ENCODE measurements at places on chromosomes 13 and 19. TPM values are rescaled to one million over a fixed set of nuclear protein-coding genes. Genes with fewer than 3 reads are reported as not detected.

GRCh38 chr19:29499261-29499920 is 26.4 kb upstream of the VSTM2B start:
- no peak overlapping the region for H3K4me3 ChIP-seq
- H3K27me3 ChIP-seq, result no peaks in the 10 kb centered on the region

DNA sequence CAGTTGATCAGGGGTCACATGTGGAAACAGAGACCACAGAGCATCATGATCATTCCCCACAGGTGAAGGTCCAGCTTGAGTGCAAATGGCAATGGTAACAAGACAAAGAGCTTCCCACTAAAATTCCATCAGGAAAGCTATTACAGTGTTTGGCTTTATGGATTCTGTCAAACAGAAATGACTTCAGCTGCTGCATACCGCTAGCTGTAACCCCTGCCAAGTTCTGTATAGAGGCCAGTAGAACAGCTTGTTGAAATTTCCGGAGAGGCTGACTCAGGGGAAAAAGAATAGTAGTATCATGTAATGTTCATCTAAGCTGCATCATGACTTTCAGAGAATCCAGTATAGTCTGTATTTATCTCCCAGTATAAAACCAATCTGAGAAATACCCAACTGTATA is 1704.7 kb downstream of the SLITRK5 start:
- H3K4me1 ChIP-seq, result peaks cover 9% of the 10 kb centered on the region
- DNase-seq, result no peak
- H3K4me3 ChIP-seq, result no peak overlapping the region
- no peaks in the 10 kb centered on the region for H3K36me3 ChIP-seq
- H3K27me3 ChIP-seq, result no peaks in the 10 kb centered on the region

DNA sequence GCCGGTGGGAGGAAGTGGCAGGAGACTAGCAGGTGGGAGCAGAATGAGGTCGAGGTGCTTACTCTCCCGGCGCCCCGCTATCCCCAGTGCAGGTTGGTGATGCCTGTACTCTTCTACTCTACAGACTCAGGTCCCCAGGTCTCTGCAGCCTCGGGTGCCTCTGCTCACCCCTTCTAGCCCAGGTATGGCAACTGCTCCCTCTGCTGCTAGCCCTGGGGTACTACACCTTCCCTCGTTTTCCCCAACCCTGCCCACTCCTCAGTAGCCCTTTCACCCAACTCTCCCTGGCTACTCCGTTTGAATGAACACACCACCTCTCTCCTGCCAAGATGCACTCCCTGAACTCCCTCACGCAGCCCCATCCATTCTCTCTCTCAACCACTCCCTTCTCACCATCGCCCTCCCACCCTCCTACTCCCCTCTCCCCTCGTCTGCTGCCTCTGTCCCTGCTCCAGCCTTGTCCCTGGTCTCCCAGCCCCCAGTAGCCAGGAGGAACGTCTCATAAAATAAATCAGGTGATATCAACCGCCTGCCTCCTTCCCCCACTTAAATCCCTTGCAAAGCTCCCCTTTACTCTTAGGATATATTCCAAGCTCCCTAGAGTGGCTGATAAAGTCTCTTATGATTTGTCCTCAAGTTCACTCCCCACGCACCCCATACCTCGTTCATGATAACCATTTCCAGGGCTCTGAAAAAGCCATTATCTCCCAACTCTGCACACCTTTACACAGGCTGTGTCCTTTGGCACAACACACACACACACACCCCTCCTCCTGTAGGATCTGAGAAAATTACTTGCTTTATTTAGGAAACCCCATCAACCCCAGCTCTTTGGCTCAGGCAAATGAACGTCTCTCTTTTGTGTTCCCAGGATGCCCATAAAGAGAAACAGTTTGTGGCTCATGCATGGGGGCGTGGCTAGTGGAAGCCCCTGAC is 8.2 kb upstream of the MEIS3 start:
- no peak overlapping the region for H3K27ac ChIP-seq
- no peaks in the 10 kb centered on the region for H3K4me1 ChIP-seq
- no peaks in the 10 kb centered on the region for H3K27me3 ChIP-seq
- peak; percentile 47 for DNase-seq
- no peaks in the 10 kb centered on the region for H3K36me3 ChIP-seq

Gene PSPN
- 1.4 TPM for total RNA-seq

Gene ERICH4
- total RNA-seq, result not detected

Gene HNRNPL
- 125 TPM for total RNA-seq

DNA sequence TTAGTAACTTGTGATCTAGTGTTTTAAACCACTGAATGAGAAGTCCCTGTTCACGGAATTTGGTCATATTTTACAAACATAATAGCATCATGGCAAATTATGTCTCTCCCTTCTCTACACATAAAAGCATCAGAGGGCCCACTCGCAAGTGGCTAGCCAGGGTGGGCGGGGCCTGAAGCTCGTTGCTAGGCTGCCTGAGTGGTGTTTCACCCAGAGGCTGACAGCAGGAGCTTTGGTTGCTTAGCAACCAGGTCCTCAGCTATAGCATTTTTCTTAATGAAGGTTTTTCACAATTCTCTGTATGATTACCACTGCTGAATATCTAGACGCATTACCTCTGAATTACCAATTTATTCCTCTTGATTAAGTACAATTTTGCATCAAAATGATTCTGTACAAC is 126.5 kb downstream of the NALCN start:
- H3K36me3 ChIP-seq, result no peaks in the 10 kb centered on the region
- H3K27ac ChIP-seq, result no peak overlapping the region

DNA sequence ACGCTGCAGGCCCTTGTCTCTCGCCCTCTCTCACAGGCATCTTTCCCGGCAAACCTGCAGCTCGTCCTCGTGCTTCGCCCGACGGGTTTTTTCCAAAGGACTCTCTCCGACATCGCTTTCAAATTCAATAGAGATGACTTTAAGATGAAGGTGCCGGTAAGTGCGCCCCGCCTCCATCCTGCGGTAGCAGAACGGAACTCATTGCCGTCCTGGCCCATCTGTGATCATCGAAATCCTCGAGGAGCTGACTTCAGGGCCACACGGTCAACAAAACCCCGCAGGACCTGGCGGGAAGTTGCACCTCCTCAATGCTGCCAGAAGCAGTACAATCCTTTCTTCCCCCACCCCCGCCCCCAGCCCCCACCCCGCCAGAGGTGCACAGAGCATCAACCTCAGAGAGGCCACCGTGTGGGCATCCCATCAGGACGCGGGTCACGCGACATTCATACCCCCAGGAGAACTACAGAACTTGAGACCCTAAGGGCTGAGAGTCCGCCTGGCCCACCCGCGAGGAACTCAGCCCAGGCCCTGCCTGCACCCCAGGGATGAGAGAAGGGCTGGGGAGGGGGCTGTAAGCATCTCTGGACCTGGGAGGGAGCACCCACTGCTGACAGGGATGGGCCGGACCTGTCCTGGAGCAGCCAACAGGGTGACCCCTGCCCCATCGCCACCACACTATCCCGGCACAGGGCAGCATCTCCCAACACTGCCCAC is 44.9 kb upstream of the F7 start:
- no peak overlapping the region for H3K27ac ChIP-seq
- H3K36me3 ChIP-seq, result no peaks in the 10 kb centered on the region
- no peaks in the 10 kb centered on the region for H3K27me3 ChIP-seq
- DNase-seq, result peak; percentile 45

DNA sequence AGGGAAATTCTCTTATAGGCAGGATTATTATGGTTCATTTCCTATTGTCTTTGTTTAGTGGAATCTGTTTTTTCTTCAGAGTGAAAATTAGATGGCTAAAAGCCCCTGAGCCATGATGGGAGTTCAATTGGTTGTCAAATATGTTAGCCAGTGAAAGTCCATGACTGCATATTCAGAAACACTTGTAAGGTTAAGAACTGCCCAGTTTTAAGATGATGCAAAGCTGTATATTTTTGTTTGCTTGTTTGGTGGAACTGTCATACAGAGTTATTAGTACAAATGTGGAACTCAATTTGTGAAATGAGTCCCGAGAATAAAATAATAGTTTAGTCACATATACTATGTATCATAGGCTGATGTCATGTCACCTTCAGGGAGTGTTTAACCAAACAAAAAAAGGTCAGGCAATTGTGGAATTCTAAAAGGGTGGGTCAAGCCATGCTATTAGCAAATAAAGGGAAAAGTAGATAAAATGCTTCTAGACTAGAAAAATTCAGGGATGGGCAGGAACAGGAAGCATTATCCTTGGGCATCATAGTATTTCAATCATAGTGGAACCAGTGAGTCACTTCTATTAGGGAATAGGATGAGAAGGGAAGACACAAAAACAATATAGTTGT is 248.3 kb upstream of the SLITRK1 start:
- DNase-seq, result no peak
- no peaks in the 10 kb centered on the region for H3K36me3 ChIP-seq
- no peak overlapping the region for H3K4me3 ChIP-seq
- H3K27me3 ChIP-seq, result no peaks in the 10 kb centered on the region
- H3K27ac ChIP-seq, result no peak overlapping the region
- H3K4me1 ChIP-seq, result no peaks in the 10 kb centered on the region

Gene NUP58
- total RNA-seq, result 13.9 TPM

DNA sequence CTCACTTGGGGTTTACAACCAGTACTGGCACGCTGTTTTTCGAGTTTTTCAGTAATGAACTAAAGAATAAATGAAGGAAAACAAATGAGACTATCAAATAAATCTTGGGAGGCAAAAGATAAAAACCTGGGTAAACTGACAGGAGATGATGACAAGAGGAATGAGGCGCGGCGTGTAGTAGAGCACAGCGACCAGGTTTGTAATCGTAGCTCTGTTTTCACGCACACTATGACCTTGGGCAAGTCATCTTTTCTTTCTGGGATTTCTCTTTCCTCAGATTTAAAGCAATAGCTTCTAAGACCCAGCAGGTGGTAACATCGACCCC is 419 bp downstream of the MRPS31 start:
- peaks cover 13% of the 10 kb centered on the region for H3K4me1 ChIP-seq
- H3K4me3 ChIP-seq, result peak overlapping the region; percentile 77
- no peaks in the 10 kb centered on the region for H3K36me3 ChIP-seq
- no peak for DNase-seq
- peak overlapping the region; percentile 85 for H3K27ac ChIP-seq

GRCh38 chr13:39201180-39201579 is 162.9 kb downstream of the NHLRC3 start:
- H3K27ac ChIP-seq, result no peak overlapping the region
- no peaks in the 10 kb centered on the region for H3K36me3 ChIP-seq
- H3K27me3 ChIP-seq, result no peaks in the 10 kb centered on the region

DNA sequence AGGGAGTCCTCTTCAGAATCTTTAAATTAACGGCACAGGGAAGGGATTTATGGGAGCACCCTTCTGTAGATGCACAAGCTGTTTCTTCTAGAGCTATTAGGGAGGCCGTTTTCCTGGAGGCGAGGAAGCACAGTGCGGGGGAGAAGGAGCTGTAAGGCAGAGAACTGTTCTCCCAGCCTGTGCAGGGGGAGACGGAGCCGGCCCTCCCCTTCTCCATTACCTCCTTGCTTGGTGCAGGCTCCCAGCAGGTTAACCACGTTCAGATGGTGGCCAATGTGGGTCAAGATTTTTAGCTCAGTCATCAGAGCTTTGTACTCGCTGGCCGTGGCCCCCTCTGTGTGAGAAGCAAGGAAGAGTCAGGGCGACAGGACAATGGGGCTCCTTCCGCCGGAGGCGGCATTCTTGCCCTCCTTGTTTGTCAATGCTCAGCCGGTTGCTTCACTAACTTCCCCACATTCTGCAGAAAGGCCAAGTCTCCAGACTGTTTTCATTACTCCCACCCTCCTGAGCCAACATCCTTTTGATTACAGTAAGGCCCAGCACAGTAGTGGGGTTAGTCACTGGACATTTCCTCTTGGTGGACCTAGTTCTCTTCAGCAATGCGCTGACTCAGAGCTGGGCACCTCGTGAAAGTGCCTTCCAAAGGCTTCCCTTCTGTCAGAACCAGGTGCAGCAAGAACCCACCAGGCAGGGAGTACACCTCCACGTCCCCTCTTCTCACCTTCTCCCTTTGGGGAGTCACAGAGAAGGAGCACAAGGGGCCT is 165.4 kb downstream of the FLT1 start:
- H3K27me3 ChIP-seq, result no peaks in the 10 kb centered on the region
- H3K27ac ChIP-seq, result no peak overlapping the region
- H3K4me1 ChIP-seq, result no peaks in the 10 kb centered on the region
- H3K4me3 ChIP-seq, result no peak overlapping the region
- no peaks in the 10 kb centered on the region for H3K36me3 ChIP-seq
- DNase-seq, result no peak

Gene TUBA3C
- total RNA-seq, result not detected

DNA sequence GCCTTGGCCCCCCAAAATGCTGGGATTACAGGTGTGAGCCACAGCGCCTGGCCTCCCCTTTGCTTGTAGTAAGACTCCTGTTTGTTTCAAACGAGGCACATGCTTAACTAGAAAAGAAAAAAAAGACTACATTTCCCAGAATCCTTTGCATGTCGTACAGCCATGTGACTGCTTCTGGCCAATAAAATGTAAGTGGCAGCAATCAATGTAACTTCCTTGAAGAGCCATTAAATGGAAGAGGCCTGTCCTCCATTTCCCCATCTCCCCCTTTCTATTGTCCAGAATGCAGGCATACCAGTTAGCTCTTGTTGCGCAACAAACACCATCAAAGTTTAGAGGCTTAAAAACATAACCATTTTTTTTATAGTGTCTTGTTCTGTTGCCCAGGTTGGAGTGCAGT is 10.4 kb upstream of the GPR32 start:
- H3K36me3 ChIP-seq, result no peaks in the 10 kb centered on the region
- no peaks in the 10 kb centered on the region for H3K4me1 ChIP-seq
- H3K27me3 ChIP-seq, result no peaks in the 10 kb centered on the region
- no peak for DNase-seq
- no peak overlapping the region for H3K4me3 ChIP-seq

DNA sequence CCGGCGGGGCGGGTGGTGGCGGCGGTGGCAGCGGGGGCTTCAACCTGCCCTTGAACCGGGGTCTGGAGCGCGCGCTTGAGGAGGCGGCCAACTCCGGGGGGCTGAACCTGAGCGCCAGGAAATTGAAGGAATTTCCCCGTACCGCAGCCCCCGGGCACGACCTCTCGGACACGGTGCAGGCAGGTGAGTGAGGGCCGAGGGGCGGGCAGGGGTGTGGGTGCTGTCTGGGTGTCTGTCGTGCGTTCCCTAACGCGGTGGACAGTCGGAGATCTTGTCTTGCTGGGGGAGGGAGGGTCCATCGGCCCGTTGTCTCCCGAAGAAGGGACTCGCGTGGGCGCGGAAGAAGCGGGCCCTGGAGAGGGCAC is 533 bp downstream of the LRCH1 start:
- no peaks in the 10 kb centered on the region for H3K36me3 ChIP-seq
- no peaks in the 10 kb centered on the region for H3K27me3 ChIP-seq
- H3K4me3 ChIP-seq, result peak overlapping the region; percentile 93

Gene USHBP1
- 1.8 TPM for total RNA-seq

DNA sequence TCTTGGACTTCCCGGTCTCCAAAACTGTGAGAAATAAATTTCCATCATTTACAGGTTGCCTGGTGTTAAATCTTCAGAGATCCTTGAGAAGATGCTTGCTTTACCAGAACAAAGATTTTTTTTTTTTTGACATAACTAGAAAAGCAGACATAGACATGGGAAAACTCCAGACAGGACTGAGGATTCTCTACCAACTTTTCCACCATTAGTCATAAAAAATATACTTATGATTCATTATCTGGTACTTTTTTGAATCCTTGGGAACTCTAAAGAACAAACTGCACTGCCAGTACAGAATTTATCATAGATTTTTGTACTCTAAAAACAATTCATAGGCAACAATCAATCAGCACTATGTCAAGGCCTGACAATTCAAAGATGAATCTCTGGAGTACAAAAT is 487.6 kb downstream of the EFNB2 start:
- no peak for DNase-seq
- H3K27ac ChIP-seq, result no peak overlapping the region
- no peaks in the 10 kb centered on the region for H3K27me3 ChIP-seq
- no peaks in the 10 kb centered on the region for H3K36me3 ChIP-seq
- H3K4me3 ChIP-seq, result no peak overlapping the region

Gene INAFM1
- total RNA-seq, result 14.0 TPM

Gene CGB1
- not detected for total RNA-seq

Gene ZNF419
- total RNA-seq, result 2.8 TPM

Gene ZNF229
- 5.4 TPM for total RNA-seq

Gene KLF2
- total RNA-seq, result 3.1 TPM

Gene TMIGD2
- not detected for total RNA-seq
